ENCODE measurements at places on chromosomes 16 and 17. TPM values are rescaled to one million over a fixed set of nuclear protein-coding genes. Genes with fewer than 3 reads are reported as not detected.

GRCh38 chr17:2056206-2057174, 1.6 kb downstream of the HIC1 start:
- DNase-seq: no peak

Gene TMEM106A
- polyA plus RNA-seq: 4.4 TPM

Gene NLRC3
- 0.49 TPM for polyA plus RNA-seq

- DNase-seq: no peak
Measured at GRCh38 chr16:57401943-57402640, 2.5 kb upstream of the CCL17 start.

- DNase-seq: no peak
Measured at GRCh38 chr17:36614933-36615332, 13.6 kb downstream of the MRM1 start.

- DNase-seq: no peak
Measured at GRCh38 chr17:41901646-41902045, 17.1 kb downstream of the ACLY start.

DNA sequence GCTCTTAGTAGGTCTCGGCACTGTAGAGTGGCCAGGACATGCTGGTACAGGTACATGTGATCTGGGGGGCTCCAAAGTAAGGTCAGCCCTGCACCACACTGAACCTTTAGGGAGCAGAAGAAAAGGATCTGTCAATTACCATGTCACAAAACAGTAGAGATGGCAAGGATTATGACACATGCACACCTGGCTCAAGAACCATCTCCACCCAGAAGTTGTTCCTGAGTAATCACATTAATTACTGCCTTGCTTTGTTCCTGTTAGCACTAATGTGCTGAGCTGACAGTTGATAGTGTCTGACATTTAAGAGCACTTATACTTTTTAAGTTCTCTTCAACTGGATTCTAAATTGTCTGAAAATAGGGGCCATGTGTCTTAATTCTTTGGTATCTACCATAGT, 9.5 kb downstream of the BLTP2 start:
- no peak for DNase-seq

GRCh38 chr16:67486805-67487204, 3.5 kb upstream of the AGRP start:
- DNase-seq: no peak

Gene TEKT1
- not detected for polyA plus RNA-seq

- DNase-seq: no peak
Measured at GRCh38 chr16:71426069-71426879, 15.6 kb downstream of the TLE7 start.

DNA sequence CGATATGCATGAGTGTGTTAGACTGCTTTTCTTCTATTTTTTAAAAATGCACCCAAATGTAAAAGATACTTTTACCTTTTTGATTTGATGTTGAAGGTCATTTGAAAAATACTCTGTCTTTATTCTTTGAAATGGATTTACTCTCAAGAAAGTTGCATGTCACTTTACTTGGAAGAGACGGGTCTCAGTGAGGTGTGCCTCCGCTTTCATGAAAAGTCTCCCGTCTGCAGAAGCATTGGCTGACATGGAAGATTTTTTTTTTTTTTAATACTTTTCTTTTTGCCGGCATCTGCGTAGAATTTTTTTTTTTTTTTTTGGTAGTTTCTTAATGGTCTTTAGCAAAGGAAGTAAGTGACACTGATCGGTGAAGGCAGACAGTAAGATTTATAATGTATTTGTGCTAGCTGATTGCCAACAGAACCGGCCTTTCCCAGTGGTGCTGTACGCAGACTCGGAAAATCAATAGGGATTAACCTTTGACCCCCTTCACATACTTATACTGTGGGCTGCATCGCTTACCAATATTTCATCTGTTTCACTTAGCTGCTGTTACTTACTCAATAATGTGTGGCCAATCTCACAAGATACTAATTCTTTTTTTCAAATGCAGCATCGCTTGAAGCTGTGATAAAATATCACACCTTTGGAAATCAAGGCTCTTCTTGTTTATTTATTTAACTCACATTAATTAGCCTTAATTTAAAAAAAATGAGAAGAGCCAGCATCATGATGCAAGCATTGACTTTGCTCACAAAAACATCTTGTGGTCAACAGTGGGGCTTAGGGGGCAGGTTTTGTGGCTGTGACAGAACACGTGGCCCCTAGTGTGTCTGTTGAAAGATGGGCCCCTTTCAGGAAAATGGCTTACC, 383.9 kb downstream of the WWOX start:
- no peak for DNase-seq

GRCh38 chr17:9755083-9755482, 36.3 kb downstream of the DHRS7C start:
- DNase-seq: no peak

DNA sequence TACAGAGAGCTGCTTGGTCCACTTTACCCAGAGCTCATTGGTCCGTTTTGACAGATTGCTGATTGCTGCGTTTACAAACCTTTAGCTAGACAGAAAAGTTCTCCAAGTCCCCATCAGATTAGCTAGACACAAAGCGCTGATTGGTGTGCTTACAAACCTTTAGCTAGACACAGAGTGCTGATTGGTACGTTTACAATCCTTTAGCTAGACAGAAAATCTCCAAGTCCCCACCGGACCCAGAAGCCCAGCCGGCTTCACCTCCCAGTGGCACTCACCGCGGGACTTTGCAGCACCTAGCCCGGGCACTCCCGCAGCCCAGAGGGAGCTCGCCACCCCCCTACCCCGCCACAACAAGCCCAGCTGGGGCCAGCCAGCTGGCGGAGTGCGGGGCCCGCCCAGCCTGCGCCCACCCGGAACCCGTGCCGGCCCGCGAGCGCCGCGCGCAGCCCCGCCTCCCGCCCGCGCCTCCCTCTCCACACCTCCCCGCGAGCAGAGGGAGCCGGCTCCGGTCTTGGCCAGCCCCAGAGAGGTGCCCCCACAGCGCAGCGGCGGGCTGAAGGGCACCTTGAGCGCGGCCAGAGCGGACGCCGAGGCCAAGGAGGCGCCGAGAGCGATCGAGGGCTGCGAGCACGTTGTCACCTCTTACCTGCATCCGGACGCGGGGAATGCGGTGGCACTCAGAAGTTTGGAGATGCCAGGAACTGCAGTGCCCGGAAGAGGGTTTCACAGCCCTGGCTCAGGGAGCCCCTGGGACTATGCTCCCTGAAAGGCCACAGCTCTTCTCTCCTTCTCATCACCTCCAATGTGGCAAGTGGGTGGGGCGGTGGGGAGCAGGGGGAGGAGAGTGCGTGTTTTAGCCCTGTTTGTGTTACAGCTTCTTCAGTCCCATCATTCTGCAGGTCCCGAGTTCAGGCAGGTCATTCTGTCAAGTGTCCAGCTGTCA, 1504.5 kb downstream of the CDH11 start:
- no peak for DNase-seq

- no peak for DNase-seq
Measured at GRCh38 chr17:34024806-34025551, 230.1 kb upstream of the CCL2 start.

Gene DHRS13
- 8.8 TPM for polyA plus RNA-seq

DNA sequence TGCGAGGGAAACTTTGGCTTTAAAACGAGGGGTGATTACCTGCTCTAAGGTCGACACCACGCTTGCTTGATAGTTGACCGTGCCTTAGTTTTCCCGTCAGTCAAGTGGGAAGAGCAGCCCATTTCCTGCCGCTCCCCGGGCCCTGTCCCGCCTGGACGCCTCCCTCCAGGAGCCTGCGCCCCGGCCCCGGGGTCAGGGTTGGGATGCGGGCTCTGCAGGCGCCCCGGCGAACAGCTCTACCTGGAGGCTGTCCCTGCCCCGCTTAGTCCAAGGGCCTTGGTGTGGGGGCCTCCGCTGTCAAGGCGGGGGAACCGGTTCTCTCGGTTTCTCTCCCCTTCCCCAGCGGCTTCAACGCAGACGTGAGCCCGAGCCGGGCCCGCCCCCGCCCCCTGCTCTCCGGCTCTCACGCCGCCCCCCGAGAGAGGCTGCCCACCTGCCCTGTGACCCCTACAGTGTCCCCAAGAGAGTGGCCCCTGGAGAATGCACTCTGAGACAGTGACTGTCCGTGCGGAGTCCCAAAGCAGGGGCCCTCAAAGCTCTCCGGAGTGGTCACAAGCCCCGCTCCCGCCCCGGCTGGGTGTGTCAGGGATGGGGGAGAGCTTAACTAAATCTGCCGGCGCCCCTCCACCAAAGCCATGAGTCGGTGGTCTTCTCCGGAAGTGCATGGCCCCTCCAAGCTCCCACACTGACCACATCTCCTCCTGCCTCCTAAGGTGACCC, 117.4 kb upstream of the SMURF2 start:
- DNase-seq: no peak

DNA sequence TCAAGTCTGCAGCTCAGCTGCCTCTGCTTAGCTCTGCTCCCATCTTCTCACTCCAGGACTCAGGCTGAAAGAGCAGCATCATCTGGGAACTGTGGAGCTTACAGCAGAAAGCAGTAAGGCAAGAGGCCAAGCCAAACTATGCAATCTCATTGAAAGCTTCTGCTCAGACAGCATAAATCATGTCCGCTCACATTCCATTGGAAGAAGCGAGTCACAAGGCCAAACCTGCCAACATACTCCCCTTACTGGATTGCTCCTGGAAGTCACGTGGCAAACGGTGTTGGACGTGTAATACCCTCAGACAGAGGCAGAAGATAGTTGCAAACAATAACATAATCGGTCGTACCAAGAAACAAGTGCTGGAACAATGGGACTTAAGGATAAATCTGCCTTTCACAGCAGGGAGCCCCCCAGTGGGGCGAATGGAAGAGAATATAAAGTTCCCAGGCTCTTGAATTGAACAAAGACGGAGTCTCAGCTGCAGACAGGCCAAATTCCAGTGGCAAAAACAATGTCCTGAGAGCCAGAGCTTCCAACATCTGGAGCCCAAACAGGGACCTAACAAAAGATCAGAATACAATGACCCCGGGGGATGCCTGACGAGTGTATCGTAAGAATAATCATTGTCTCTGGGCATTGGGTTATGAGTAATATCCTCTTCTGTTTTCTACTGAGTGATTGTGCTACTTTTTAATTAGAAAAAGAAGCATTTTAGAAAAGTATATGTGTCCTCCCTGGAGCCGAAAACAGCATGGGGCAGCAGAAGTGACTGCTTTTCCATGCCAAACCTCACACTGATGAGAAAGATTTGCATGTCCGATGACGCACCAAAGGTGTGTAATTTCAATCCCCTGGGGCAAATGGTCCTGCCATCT, 68.4 kb downstream of the CMC2 start:
- DNase-seq: peak; percentile 61

Gene PPL
- 55.0 TPM for polyA plus RNA-seq

DNA sequence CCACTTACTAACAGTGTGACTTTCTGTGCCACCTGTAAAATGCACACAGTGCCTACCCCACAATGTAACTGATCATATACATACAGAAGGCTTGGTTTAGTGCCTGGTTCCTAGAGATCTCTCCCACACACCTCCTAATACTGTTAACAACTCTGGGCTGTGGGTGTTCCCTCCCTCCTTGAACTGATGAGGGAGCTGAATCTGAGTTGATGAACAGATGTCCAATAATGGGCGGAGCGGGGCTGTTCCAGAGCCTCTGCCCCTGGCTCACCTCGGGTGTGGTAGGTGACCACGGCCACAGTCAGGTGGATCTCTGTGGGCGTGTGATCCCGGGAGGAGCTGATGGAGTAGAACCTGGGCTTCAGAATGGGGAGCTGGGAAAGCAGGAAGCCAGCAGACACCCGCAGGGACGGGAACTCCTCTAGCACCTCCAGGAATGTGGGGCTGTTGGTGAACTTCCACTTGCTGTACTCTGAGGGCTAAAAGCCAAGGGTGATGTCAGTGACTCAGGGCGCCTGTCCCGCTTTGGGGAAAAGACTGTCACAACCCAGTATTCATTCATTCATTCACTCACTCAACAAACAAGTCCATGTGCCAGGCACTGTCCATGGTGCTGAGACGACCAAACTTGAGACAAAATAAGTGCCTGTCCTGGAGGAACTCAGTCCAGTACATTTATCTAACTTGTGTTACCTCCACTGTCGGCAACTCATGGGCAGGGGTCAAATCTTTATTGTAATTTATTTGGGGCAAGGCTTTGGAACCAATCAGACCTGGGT, 37.6 kb downstream of the NOS2 start:
- no peak for DNase-seq

DNA sequence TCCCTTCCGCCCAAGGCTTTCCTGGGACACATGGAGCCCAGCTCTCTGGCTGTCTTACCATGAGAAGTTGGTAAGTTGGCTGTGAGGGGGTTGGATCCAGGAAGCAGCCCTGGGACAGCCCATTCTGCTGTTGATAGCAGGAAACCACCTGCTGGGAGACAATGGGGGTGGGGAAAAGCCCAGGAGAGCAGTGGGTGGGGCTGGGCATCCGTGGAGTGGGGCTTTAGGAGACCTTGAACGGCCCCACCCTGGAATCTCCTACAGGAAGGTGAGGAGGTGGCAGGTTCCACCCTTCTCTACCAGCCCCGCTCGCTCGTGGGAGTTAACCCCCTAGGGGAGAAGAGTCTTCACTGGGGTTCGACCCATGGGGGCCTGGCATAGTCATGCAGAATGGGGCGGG, 5.8 kb downstream of the TMEM92 start:
- no peak for DNase-seq

DNA sequence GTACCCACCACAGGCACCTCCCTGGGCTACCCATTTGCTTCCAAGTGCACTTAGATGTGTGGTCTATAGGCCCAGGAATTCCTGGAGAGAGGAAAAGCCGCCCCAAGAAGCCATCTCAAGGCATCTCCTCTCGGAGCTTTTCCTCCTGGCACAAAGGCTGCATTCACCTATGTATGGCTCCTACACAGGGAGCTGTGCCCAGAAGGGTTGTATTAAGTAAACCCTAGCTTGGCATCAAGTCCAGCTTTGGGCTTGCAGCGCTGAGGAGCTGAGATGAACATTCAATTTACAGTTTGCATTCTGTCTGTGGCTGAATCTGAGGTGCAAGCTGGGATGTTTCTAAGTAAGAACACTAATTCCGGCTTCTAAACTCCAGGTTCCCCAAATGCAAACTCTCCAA, 81.3 kb downstream of the CDYL2 start:
- DNase-seq: no peak

- DNase-seq: no peak
Measured at GRCh38 chr17:11780621-11781020, 182.4 kb downstream of the DNAH9 start.

DNA sequence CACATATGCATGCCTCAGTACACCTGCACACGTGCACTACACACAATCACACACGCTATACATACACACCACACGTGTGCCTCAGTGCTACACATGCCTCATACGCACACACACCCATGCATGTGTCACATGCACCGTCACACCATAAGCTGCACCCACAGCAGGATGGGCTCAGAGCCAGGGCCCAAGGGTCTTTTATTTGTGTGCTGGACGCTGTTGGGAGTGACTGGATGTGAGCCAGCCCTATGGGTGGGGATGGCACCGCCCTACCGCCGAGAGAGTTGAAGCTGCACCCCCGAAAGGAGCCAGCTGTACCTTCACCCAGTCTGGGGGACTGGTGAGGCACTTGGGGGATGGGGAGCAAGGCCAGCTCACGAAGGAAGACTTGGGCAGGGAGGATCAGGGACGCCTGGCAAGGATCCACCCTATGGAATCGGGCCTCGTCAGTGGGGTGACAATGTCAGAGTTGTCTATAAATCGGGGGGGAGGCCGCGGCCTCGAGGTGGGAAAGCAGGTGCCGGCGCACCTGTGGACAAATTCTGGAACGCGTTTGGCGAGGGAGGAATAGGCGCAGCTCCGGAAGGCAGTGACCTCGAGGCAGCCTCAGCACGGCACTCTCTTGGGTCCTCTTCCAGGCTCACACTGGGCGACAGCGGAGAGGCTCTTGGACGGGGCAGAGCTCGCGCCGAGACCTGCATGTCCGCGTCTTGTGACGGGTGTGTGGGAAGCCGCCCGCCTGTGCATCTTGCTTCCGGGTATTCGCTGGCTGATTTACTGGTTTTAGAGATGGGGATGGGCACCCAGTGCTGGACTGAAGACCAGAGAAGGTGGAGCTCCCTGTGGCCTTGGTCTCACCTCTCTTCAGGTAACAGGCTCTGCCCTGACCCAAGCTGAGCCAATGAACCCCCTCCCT, 7.3 kb downstream of the RGS11 start:
- DNase-seq: no peak
